ENCODE measurements at places on chromosomes 1 and 21. TPM values are rescaled to one million over a fixed set of nuclear protein-coding genes. Genes with fewer than 3 reads are reported as not detected.

Gene TSPAN2
- total RNA-seq: 10.7 TPM

- DNase-seq: no peak
Measured at GRCh38 chr1:102566182-102566581, 542.1 kb downstream of the COL11A1 start.

- no peak for DNase-seq
Measured at GRCh38 chr1:22252251-22252650, 109.4 kb upstream of the WNT4 start.

DNA sequence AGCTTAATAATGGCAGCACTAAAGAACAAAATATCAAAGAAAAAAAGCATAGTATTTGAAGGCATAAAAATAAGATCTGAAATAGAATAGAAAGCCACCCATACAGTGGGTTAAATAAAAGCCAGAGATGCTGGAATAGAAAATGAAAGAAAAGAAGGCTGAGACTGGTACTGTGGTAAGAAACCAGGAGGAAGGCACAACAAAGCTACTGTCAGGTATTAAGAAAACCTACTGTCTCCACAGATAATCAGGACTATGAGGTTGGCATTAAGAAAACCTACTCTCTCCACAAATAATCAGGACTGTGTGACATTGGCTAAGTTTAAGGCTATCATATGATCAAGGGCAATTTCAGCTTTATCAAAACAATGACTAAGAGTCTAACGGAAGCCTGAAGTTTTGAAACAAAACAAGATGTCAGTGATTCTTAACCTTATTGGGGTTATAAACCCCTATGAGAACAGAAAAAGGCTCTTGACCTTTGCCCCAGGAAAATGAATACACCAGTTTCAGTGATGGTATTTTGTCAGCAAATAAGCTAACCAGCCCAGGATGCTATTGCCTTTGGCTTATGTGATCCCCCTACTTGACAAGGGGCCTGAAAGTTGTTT, 24.4 kb downstream of the MCOLN2 start:
- no peak for DNase-seq

GRCh38 chr21:38409907-38410306, 88.4 kb downstream of the ERG start:
- DNase-seq: no peak

- DNase-seq: no peak
Measured at GRCh38 chr1:32336963-32337675, 1.1 kb upstream of the MARCKSL1 start.

DNA sequence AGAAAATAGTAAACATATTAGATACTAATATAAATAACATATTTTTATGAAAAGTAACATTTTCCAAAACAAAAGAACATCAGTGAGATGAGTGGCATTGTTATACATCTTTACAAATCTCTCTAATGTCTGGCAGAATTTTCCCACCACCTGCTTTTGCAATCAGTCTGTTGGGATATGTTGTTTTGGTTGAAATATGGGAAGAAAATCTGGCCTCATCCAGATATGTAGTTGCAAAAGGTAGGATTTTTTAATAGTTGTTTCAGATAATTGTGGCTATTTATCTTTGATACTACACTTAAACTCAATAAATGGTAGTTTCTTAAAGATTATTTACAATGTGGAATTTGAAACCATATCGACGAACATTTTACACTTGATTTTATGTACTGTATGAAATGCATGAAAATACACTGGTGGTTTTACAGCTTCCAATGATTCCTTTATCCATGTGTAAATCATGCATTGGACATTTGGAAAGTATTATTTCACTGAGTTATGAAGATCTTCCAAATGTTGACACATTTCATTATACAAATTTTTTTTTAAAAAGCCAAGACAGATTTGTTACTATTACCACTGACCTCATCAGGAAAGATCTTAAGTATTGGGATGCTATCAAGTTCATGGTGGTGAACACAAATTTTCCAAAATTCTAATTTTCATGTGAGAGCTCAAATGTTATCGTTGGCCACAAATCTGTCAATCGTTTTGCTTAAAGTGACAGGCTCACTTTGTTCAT, 74.1 kb upstream of the CD34 start:
- DNase-seq: no peak

DNA sequence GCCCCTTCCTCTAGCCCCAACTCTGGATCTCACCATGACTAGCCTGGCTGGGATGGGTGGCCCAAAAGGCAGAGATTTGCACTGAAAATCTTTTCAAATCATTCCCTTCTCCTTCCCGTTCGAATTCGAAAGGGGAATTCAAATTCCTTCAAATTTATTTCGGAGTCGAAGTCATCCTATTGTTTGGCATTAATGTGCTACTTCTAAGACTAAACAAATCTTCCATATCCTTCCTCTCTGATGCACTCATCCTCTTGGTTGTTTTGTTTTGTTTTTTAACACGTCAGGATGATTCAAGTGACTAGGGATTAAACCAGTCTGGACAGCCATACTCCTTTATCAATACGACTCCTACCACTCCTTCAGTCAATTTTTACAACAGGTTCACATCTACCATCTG, 95.5 kb upstream of the SGIP1 start:
- no peak for DNase-seq

- no peak for DNase-seq
Measured at GRCh38 chr1:36239941-36240637, 15.8 kb downstream of the THRAP3 start.

DNA sequence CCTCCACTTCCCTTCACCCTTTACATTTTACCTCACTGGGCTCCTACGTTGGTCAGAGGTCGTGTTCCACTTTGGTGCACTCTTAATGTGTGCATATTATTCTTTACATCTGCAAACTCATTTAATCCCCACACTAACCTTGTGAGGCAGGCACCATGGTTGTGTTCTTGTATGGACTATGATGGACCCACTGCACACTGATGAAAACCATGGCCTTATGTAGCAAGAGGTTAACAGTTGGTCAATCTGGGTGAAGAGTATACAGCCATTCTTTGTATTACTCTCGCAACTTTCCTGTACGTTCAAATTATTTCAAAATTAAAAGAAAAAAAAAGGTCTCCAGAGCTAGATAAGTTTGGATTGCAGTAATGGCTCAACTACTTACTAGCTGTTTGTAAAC, 78.5 kb downstream of the RUNX1 start:
- no peak for DNase-seq

GRCh38 chr1:161159913-161160243, 578 bp downstream of the USP21 start:
- DNase-seq: no peak

DNA sequence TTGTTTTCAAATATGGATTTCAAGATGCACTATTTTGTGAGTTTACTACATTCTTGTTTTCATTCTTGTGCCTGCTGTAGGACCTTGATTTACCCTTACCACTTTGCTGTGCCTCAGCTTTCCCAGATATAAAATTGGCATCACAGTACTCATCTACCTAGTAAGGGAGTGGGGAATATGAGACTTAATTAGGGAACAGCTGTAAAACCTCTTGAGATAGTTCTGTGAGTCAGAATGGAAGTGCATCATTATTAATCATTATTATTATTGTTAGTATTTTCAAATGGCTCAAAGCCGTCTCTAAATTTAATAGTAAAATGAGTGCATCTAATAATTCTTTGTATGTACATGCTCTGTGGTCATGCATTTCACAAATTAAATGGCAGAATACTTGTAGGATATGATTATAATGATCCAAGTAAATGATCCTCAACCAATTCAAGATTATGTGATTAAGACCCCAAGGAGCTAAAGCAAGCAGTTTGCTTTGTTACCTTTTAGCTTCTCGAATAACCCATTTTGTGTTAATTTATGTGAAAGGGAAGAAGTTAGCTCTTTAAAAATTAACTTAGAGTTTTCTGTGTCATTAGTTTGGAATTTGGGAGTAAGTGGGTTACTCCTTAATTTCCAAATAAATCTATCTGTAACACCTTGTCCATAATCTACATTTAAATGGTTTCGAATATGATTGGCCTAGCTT, 155.4 kb downstream of the NFIA start:
- DNase-seq: no peak

- no peak for DNase-seq
Measured at GRCh38 chr21:25689226-25689625, 45.5 kb downstream of the ATP5PF start.

DNA sequence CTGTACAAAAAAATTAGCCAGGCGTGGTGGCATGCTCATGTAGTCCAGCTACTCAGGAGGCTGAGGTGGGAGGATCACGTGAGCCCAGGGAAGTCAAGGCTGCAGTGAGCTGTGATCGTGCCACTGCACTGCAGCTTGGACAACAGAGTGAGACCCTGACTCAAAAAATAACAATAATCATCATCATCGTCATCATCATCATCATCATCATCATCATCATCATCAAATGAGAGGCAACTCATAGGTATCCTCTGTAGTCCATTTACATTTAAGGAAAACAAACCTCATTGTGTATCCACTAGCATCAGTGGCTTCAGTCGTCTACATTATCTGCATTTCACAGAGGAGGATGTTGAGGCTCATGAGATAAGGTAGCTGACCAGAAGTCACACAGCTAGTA, 68.8 kb upstream of the SELENON start:
- no peak for DNase-seq

- peak; percentile 57 for DNase-seq
Measured at GRCh38 chr1:187047298-187047697, 218.5 kb downstream of the PLA2G4A start.

GRCh38 chr1:115127539-115127938, 38.2 kb upstream of the TSPAN2 start:
- no peak for DNase-seq

Gene ZFP69
- 4.9 TPM for total RNA-seq

GRCh38 chr1:100321100-100321493, 31.2 kb upstream of the CDC14A start:
- no peak for DNase-seq

Gene C1orf210
- total RNA-seq: 17.0 TPM

- DNase-seq: no peak
Measured at GRCh38 chr1:2275796-2276536, 47.8 kb downstream of the SKI start.

- no peak for DNase-seq
Measured at GRCh38 chr1:222824641-222825040, 9.8 kb downstream of the DISP1 start.

- peak; percentile 53 for DNase-seq
Measured at GRCh38 chr1:170701962-170702361, 38.0 kb downstream of the PRRX1 start.

DNA sequence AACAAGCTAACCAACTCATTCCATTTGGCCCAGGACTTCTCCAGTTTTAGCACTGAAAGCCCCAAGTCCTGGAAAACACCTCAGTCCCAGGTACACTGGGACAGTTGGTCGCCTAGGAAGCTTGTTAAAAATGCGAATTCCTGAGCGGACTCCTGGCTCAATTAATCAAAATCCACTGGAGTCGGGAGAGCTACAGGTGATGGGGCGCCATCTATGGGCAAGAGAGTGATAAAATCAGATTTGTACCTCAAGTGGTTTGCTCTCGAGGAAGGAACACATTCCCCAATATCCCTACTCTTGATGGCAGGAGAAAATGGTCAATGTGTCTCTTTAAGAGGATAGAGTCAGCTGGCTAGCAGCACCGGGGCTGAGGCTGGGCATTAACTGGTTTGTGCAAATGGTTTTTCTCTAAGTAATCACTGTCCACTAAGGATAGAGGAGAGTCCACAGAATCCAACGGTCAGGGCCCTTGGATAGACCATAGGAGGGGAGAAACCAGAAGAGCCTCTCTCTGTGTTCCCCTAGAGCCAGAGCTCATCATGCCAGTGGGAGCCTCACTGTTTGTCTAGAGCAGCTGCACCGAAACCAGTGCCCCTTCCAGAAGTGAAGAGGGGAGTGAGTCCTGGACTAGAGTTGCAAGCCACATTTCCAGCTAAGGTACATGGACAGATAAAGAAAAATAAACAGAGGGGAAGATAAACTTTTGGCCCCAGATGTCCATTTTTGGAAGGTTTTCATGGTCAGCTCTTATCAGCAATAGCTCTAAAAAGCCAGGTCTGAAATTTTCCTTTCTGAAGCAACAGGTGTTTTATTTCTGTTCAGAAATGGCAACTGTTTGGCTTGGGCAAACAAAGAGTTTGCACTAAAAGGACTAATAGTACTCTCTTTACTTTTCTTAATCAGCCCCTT, 148.5 kb downstream of the TENT5C start:
- peak; percentile 86 for DNase-seq

DNA sequence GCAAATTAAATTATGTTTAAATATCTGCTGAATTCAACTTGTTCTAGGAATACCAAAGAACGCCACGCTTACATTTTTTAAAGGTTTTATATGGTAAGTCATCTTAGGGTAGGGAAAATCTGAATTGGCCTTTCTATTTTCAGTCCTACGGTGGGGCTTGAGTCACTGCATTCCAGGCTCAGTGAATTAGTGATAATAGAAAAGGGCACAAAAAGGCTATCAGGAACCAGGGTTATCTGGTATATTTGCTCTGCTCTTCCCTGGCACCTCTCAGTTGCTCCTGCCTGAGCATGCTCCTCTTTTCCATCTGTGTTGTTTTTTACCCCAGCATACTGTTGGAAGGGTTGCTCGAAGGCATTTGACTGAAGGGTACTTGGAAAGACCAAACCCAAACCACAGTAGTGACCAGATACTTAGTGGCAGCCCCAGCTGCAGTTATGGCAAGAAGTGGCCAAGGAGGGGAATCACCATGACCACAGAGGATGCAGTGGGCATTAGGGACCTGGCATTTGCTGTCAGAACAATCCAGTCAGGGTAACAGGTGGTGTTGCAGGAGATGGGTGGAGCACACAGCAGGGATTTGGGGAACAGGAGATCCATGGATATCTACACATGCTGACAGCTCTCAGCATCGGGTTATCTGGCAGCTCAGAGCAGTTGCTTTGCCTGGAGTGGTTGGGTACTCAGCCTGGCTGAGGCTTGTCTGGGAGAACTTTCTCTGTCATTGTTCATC, 2.3 kb downstream of the OVAAL start:
- DNase-seq: no peak

Gene RAD54L
- total RNA-seq: 38.6 TPM

Gene DDR2
- total RNA-seq: 0.56 TPM

DNA sequence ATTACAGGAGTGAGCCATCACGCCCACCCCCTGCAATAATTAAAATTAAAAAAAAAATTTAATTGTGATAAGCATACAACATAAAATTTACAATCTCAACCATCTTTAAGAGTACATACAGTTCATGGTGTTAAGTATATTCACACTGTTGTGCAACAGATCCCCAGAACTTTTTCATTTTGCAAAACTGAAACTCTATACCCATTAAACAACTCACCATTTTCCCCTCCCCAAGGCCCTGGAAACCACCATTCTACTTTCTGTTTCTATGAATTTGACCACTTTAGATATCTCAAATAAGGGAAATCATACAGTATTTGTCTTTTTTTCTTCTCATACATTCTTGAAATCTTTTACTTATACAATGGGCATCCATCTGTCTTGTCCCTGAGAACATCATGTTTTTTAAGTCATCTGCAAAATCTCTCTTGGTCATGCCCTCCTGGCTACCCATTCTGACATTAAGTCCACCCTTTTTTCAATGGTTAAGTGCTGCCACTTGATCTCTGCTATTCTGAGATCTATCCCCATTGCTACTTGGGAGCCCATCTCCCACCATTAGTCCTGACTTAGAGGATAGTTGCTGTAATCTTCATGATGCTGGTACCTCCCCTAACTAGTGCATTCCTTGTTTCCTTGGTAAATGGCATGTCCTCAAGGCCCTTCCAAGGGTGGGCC, 39.4 kb upstream of the ZFYVE9 start:
- no peak for DNase-seq
